ENCODE measurements at places on chromosomes 16 and 17.

GRCh38 chr16:51388516-51388951 is 237.5 kb upstream of the SALL1 start:
- no peak for DNase-seq

DNA sequence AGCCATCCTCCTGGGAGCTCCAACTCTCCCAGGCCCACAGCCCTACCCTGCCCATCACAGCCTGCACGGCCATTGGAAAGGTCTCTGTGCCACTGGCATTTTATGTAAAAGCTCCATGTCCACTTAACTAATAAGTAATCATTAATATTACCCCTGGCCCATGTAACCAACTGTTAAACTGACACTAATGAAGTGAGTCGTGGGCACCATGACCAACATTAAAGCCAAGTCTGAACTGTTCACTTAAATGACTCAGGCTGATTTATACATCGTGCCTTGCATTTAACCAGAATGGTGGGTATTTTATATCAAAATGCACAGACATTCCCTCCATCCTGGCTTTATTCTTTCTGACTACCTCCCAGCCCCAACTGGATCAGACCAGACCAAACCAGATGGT is 229.3 kb downstream of the SOX9 start:
- no peak for DNase-seq

DNA sequence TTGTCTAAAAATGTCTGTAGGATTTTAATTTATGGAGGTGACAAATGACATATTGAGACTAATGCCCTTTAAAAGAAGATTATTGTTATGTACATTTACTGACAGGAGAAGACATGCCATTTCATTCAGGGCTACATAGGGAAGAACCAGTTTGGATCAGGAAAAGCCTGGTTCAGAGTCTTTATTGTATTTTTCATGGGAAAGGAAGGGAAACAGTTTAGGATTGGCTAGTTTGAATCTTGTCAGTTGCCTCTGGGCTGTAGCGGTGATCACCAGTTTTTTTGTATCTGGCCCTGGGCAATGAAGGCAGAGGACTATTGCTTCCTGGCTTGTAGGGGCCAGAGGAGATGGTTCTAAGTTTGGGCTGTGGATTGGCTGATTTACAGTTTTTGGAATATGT is 31.8 kb downstream of the NSRP1 start:
- no peak for DNase-seq

- DNase-seq = no peak
Measured at GRCh38 chr17:28570716-28571360, 486 bp downstream of the PIGS start.

- DNase-seq = no peak
Measured at GRCh38 chr17:58191241-58191896, 1.2 kb upstream of the EPX start.

GRCh38 chr16:22734368-22734767 is 79.6 kb upstream of the HS3ST2 start:
- no peak for DNase-seq

DNA sequence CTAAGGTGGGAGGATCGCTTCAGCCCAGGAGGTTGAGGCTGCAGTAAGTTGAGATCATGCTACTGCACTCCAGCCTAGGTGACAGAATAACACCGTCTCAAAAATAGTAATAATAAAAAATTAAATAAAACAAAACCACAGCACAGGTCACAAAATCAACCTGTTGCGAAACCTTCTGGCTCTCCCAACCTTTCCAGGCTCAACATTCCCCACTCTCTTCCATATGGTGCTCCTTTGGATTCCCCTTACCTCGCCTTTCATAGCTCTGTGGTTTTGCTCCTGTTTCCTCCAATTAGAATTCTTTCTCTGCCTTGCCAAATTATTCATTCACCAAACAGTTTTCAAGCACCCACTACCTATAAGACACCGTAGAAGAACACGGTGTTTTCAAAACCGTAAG is 4.7 kb downstream of the ZDHHC7 start:
- no peak for DNase-seq

- DNase-seq = no peak
Measured at GRCh38 chr17:46121841-46122485, 71.3 kb downstream of the KANSL1 start.

DNA sequence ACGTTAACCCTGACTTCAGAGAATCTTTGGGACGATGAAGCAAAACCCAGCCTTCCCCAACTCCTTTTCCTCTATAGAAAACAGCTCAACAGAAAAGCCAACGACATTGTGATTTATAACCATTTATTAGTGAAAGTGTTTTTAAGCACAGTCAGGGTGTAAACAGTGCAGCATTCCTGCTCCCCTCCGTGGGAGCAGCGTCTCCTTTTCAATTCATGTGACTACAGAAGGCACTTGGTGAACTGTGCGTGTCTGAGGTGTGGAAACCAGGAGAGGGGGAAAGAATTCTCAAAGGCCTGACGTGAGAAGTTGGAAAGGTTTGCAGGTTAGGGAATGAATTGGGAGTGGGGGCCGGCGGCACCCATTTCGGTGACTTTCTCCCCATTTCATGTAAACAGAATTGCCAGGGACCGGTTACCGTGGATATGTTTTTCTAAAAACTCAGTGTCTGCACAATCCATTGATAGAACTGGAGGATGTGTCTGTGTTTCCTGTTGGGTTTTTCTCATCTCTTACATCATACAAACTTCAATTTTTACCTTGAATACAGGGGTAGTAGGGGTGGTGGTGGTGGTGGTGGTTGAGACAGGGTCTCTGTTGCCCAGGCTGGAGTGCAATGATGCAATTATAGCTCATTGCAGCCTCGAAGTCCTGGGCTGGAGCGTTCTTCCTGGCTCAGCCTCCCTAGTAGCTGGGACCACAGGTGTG is 53.1 kb downstream of the NDE1 start:
- no peak for DNase-seq

DNA sequence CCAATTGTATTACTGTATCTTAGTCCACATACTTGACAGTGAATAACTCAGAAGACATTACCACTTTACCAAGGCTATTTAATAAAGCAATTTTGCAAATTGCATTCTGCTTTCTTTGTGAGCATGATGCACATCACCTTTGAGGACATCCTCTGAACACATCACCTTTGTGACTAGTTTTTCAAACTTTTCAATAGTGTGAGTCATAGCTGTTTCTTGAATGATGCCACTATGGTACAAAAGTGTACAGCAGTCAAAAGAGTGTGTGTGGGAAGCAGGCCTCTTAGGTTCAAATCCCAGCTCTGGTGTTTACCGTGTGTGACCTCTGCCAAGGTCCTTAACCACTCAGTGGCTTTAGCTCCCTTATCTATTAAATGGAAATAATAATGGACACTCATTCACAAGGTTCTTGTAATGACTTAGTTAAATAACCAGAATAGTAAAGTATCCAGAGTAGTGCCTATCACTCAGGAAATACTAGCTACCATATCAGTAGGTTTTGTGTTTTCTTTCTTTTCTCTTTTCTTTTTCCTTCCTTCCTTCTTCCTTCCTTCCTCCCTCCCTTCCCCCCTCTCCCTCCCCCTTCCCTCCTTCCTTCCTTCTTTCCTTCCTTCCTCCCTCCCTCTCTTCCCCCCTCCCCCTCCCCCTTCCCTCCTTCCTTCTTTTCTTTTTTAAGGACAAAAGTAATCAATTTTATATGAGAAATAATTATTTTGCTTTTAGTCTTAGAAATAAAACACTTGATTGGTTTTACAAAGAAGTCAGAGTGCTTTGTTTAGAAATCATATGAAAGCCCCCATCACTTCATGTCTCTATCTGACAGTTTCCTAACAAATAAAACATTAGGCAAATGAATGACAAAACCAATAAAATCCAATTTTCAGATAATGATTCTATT is 178.9 kb downstream of the MYO1D start:
- DNase-seq = no peak

DNA sequence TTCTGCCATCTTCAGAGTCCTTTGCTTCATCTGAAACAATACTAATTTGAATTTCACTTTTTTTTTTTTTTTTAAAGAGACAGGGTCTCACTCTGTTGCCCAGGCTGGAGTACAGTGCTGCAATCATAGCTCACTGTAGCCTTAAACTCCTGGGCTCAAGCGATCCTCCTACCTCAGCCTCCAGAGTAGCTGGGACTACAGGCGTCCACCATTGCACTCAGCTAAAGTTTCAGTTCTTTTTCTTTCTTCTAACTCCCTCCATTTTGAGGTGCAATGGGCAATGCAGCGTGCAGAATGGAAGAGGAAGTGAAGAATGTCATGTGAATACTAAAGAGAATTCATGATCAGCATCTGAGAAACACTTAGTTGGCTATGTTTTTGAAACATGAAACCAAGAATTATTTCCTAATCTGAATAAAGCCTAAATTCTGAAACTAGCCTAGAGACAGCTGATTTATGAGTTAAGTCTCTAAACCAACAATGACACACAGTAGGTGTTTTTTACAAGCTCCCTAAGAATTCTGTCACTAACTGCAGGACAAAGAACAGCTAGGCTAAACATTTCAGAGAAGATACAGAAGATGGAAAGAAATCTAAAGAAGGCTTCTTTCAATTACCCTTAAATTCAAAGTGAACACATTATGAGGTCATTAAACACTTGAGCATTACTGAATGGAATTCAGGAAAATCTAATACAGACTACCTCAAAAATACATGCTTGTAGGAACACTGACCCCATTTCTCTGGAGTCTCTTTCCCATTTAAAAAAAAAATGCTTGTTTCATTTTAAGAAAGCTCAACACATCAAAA is 21.0 kb downstream of the SNN start:
- no peak for DNase-seq

GRCh38 chr17:73883175-73883574 is 238.9 kb upstream of the SDK2 start:
- DNase-seq = no peak

DNA sequence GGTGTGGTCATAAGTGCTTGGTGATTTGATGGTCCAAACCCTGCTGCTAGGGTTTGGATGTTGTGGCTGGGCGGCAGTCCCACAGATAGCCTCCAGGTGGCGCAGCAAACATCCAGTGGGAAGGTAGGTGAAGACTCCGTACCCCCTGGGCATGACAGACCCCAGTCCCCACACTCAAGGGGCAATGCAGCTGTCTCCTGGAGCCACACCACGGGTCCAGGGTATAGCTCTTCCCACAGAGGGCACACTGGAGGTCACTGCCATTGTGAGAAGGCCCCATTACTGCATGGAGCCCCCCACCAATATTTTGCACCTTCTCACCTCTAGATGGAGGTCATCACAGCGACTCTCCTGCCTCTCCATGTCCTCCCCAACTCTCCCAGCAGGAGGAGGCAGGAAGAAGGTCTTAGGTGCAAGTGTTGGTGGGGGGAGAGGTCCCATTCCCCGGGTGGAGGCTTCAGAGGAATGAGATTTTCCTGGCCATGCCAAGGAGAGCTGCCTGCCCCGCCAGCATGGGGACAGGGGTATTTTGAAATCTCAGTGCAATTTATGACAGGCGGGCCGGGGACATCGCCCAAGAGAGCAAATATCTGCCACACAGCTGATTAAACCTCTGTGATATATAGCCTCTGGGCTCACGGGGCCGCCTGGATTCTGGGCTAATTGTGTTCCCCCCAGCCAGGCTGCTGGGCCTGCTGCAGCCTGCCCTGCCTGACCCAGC is 17.1 kb upstream of the C17orf113 start:
- DNase-seq = no peak

- DNase-seq = no peak
Measured at GRCh38 chr16:84652566-84652965, 4.3 kb downstream of the KLHL36 start.

- DNase-seq = no peak
Measured at GRCh38 chr17:62630365-62631085, 3.1 kb downstream of the MRC2 start.

- DNase-seq = no peak
Measured at GRCh38 chr17:3547628-3548027, 10.0 kb downstream of the TRPV3 start.

DNA sequence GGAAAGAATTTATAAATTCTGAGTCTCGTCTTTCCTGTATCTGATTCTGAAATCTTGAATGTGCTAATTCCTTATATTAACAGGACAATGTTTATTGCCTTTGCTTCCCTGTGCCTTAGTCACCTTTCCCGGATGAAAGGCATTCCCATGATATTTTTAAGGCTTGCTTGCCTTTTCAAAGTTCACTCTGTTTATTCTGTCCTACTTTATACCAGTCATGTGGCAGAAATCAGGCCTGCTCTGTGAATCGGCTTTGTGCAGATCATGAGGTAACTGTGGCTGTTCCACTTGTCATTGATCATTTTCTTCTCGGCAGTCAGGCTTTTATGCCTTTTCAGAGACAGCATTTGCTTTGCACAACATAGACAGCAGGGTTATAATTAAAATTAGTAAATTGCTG is 28.8 kb upstream of the ABCC11 start:
- no peak for DNase-seq

- DNase-seq = no peak
Measured at GRCh38 chr17:14107889-14108288, 38.6 kb downstream of the COX10 start.

- DNase-seq = no peak
Measured at GRCh38 chr17:31112001-31112661, 17.4 kb downstream of the NF1 start.

- DNase-seq = no peak
Measured at GRCh38 chr17:6671431-6671830, 19.9 kb downstream of the C17orf100 start.

DNA sequence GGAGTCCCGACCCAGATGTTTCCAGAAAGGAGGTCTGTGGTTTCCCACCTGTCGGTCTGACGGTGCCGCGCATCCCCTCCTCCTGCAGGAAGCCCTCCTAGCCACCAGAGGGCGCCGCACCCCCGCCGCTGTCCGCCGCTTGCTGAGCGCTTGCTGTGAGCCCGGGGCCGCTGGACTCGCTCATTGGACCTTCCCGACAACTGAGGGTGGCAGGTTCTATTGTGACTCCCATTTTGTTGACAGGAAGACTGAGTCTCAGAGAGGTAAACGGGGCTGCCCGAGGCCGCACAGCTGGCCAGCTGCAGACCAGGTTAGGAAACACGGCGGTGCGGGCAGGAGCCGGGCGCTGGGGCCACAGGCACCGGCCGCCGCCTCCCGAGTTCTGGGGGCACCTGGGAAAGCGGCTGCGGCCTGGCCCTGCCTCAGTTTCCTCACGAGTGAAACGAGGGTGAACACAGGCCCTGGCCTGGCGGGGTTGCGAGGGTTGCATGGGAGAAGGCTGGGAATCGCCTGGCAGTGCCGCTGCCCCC is 191.1 kb upstream of the CIBAR2 start:
- no peak for DNase-seq

- DNase-seq = no peak
Measured at GRCh38 chr16:54286366-54287130, at the start of gene IRX3. IRX3 (minus strand) TSS chr16:54286787; CDS start chr16:54286050, 737 bp downstream.

- no peak for DNase-seq
Measured at GRCh38 chr17:69078864-69079263, 18.1 kb upstream of the ABCA9 start.

All from cortex of kidney (tissue), 1 donor.